ENCODE measurements at places on chromosomes 1 and 21.

- no peak for DNase-seq
These were observed 479.3 kb upstream of the RUNX1 start for GRCh38 chr21:35528116-35529042.

DNA sequence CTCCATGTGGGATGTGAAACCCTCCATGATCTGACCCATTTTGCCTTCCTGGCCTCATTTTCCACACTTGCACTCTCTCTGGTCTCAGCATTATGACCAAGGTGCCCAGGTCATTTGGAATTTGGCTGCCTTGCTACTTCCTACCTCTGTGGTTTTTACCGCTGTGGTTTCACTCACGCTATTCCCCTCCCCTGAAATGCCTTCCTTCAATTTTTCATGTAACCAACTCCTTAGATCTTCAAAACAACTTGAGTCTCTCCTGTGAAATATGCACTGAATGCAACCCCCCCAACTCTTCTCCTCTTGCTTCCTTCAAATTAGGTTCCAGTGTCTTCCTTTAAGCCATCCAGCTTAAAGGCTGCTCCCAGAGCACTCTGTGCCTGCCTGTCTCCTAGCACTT, 50.1 kb downstream of the PHC2 start:
- DNase-seq: no peak

- peak; percentile 65 for DNase-seq
These were observed 3.5 kb upstream of the ARHGEF16 start for GRCh38 chr1:3450983-3451382.

GRCh38 chr1:78333502-78333901, 157.3 kb upstream of the PTGFR start:
- no peak for DNase-seq

DNA sequence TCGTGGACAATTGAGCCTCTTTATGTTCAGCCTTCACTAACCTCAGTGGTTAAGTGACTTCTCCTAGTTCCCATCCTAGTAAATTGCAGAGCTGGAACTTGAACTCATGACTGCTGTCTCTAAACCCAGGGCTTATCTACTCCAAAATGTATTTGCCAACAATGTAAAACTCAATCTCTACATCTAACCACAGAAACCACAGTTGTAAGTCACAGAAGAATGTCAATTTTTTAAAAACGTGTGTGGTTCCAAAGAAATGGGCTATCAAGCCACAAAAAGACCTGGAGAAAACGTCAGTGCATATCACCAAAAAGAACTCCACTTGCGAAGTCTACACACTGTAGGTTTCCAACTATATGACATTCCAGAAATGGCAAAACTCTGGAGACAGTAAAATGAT, 172.6 kb upstream of the HMCN1 start:
- DNase-seq: no peak

Data from chondrocyte (in vitro differentiated cells).